ENCODE measurements at places on chromosomes 2 and 18.

DNA sequence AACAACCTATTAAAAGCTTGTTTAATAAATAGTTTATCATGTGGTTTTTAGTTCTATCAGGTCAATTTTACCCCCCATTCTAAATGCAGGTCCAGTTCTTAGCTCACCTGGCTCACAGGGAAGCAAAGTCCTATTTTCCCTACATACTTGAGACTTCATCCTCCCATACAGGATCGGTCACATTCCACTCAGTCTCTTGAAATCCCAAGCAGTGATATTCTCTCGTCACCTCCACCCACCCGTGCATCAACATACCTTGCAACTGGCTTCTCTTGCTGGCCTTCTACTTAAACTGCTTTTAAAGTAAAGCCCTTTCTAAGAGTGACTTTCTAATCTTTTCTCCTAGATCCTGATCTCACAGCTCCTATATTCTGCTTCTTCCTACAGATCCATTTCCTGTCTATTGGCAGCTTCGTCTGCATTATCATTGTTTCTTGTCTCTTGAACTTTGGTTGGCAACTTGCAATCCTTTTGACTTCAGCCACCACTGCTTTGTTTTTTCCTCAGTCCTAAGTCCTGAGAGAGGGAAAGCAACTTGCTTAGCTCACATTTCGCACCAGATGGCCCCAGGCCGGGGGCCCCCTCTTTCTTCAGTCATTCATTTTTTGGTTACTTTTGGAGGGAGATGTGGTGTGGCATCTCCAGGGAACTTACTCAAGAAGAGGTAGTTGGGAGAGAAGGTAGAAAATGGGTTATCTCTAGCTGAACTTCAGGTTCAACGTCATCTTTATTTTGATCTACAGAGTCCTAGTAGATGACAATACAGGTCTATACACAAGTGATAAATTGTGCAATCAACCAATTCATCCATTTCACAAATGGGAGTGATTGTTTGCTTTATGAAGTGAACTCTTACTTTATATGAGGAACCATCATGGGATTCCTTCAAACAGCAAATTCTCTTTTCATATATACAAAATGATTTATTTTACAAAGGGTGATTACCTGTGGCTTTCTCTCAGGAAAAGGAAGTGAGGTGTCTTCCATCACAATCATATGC, 23.9 kb upstream of the NCOA1 start:
- no peak for DNase-seq

DNA sequence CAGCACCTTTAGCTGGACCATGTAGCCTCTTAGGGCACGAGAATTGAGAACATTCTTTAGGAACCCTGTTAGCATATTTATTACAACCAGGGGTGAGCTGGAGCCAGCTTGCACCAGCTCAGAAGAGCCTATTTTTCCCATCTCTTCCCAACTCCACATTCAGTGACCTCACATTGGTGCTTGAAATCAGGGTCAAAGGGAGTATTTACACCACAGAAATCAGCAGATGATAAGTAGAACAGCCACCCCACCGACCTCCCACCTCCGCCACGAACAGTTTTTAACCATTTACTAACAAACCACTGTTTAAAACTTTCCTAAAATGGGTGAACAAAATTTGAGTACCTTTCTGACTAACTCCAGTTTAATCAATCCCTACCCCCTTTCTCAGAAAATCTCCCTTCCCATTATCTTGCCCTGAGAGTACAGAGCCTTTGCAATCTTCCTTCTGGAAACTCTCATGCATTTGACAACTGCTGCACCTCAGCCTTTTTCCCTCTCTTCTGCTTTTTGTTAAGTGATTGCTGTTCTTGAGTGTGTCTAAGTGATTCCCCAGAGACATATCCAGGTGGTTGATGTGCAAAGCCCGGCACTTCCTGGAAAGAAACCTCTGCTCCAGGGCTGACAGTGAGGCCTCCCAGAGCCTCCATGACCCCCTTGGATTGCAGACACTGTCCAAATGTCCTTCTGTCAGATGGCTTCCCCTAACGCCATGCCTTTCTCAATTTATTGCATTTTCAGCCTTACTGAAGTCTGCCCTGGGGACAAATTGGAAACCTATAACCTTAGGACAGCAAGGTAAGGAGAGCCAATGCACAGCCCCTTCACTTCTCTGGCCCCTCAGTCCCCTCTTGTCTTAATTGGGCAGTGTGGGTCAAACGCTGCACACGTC, 389.5 kb upstream of the TNP1 start:
- DNase-seq: no peak

DNA sequence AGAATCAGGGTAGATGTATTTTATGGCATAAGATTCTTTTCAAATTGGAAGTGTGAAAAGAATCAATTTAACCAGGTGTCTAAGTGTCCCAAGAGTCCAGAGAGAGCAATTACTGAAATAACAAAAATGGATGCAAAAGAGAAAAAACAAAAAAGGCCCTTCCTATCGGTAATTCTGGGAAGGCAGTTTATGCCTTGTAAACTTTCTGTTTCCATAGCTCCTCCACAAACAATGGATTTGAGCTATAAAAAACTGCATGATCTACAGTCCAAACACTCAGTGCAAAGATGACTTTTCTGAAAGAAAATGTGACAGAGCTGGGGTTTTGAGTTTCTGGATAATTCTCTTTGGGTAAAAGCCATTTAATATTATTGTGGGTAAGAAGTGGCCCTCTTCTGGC, 366.1 kb downstream of the EN1 start:
- no peak for DNase-seq

DNA sequence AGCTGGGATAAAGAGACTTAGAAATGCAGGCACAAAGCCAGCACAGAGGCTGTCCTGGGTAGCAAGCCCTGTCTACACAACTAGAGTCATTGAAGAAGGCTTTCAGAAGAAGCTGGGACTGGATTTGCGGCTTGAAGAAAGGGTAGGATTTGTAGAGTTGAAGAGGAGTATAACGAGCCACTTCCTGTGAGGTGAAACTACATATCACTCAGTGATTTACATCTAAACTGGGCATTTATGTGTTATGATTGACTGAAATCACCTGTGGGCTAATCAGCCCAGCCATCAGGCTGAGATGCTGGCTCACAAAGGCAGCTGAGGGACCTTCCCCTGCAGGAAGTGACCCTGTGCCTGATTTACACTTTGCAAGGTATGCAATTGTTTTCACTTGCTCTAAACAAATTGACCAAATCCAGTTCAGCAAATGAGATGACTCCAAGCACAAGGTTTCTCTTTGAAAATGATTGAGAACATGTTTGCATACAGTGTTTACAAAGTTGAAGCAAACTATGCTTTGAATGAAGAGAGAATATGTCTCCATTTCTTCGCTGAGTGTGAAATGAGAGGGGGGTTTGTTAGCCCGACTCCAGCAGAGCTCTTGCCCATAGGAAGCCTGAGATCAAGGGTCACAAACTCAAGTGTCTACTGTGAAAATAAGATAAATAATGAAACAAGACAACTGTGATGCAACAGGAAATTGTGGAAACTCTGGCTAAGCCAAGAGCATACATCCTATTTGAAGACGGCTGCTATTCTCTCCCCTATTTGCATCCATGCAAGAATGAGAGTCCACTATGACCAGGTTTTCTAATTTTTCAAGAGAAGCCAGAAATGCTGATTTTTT, 69.3 kb upstream of the HK2 start:
- DNase-seq: no peak

GRCh38 chr2:12152888-12153287, 406.5 kb downstream of the LPIN1 start:
- no peak for DNase-seq

- no peak for DNase-seq
Measured at GRCh38 chr2:36618381-36618780, 20.4 kb upstream of the FEZ2 start.

GRCh38 chr2:32652555-32653209, 24.8 kb downstream of the TTC27 start:
- DNase-seq: no peak

DNA sequence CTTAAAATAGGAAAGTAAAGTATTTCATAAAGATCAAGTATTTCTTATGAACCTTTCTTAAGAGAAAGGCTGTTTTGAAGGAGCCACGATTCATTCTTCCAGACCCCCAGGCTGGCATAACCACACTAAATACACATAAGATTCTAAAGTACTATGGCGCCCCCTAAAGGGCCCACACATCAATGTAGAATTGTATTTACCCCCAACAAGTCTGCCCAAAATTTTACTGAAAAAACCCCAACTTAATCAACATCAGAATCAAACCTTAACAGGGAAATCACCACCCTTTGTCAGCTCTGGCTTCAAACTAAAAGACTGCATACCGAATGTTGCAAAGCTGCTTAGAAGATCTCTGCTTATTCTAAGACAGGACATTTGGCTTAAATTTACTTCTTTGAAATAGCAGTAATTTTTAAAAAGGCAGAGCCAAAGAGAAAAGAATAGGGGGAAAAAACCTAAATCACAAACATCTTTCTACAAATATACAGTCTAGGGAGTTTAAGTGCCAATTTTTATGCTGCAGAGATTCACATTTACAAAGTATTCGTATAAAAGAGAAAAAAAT, 20.4 kb upstream of the BCL2 start:
- no peak for DNase-seq

GRCh38 chr2:180463608-180464007, 456.5 kb upstream of the CWC22 start:
- no peak for DNase-seq

DNA sequence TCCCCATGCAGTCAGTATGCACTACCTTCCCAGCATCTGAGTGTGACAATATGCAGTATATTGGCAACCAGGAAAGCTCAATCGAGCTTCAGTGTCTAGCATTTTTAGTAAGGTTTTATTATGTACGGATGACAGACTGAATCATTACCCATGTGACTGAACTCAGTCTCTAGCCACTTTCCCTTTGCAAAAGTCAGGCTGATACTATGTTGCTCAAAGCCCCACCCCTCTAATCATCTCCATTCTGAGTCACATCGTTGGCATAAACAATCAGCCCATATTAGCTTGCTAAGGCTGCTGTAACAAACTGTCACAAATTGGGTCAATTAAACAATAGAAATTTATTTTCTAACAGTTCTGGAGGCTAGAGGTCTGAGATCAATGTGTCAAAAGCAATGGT, 25.8 kb upstream of the SRD5A2 start:
- no peak for DNase-seq

DNA sequence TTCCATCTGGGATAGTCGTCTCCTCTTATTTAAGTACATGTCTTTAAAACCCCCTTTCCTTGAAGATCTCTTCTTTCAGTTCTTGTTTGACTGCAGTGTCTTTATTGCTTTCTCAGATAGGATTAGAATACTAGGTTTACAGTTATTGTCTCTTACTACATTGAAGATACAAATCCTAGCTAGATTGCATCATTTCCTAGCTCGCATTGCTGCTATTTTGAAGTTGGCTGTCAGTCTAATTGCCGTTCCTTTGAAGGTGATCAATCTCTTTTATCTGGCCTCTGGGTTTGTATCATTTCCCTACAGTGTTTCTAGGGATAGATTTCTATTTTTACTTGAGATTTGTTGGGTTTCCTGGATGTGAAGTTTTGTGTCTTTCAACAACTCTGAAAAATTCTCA, 20.9 kb downstream of the ARMC9 start:
- no peak for DNase-seq

DNA sequence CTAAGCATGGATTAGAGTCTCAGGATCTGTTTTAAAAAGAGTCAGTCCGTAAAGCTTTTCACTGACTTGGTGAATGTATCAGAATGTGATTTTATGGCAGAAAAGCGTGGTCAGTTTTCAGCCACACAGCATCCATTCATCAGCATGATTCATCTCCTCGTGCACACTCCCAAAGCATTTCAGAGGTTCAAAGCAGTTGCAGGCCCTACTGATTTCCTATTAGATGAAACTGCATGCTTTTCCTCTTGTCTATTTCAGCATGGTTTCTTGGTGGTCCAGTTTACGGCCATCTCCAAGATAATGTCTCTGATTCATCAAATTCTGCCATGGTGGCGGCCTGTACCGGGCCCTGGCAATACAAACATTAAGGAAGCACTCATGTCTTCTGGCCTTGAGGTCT, 4.8 kb upstream of the PARD6G start:
- no peak for DNase-seq

DNA sequence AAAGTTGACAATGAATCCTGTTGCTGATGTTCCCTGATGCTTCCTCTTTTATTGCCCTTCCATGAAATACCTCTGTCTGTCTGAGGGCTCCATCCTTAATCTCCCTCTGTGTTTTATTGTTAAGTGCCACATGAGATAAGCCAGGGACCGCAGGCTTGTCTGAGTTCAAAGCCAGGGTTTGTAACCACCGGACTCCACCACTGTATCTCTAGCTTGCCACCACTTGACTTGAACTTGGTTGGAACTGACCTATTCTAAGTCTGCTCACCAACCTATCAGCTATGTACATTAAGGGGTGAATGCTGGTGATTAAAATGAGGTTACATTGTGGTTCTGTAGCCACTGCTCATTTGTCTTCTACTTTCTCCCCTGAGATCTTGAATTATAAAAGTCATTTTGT, 328.5 kb upstream of the ZEB2 start:
- no peak for DNase-seq

DNA sequence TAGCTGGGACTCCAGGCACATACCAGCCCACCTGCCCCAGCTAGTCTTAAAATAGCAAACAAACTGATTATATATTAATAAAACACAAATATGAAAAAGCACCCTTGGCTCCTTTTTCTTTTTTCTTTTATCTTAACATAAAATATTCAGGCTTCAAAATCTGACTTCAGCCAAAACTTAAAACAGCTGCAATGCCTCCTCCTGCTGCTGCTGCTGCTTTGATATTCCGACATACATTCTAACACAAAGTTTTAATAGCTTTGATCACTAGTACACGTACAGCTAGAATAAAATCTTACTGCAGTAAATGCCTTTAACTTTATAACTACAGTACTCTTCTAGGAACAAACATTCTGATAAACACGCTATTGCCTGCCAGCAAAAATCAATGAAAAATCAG, 71.4 kb upstream of the RNU4ATAC start:
- DNase-seq: no peak

DNA sequence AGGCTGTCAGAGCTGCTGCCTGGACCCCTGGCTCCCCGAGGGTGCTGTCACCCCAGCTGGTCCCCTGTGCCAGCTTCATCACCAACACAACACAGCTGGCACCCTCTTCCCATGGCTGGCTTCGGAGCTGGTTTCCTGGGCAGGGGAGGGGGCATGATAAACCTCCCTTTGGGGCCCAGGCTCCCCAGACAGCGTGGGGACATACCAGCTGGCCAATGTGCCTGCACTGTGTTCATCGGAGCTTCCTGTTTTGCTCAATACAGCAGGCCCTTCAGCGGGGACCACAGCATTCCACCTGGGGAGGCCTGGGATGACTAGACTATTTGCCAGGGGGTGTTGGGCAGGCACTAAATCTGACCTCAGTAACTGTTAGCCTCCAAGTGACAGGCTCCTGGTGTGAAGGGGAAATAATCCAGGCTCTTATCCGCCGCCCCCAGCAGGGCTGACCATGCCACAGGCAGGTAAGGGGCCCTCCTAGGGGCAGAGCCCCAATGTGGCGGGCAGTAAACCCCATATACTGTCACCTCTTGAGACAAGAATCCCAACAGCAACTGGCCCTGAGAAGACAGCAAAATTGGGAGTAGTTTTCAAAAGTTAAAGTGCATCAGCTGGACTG, 44.6 kb downstream of the EMX1 start:
- no peak for DNase-seq

DNA sequence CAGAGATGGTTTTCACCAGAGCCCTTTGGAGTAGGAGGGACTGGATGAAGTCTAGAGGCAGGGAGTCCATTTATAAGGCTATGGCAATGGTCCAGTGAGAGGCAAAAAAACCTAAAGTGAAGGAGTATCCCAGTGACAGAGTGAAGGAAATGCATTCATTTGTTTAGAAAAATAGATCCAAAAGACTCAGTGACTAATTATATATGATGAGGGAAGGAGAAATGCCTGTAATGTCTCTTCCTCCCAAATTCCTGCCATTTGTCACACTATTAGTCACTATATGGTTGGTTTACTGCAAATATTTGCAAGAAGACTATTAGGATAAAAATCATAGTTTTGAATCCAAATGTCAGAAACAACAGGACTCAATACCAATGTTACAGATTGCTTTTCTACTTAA, 104.2 kb downstream of the ZNF521 start:
- DNase-seq: no peak

Measured in stimulated activated CD8-positive, alpha-beta memory T cell treated with anti-CD3 and anti-CD28 coated beads, Interleukin-7, amount 100 ng/mL, for 24 hours (primary cell).